ENCODE measurements at places on chromosomes 6 and 20. TPM values are rescaled to one million over a fixed set of nuclear protein-coding genes. Genes with fewer than 3 reads are reported as not detected.

Gene TSPO2
- polyA plus RNA-seq = 0.87 TPM

Gene TNFRSF6B
- polyA plus RNA-seq = 1.6 TPM

Gene GLYATL3
- polyA plus RNA-seq = not detected

Gene COQ3
- polyA plus RNA-seq = 11.0 TPM

Gene MAD2L1BP
- polyA plus RNA-seq = 23.7 TPM

All from left lung (tissue), 14 donors.